ENCODE measurements at places on chromosomes 6 and 20.

GRCh38 chr20:41428285-41428684 is 61.7 kb upstream of the EMILIN3 start:
- DNase-seq, result no peak

GRCh38 chr6:10381133-10381829 is 33.6 kb downstream of the TFAP2A start:
- DNase-seq, result peak; percentile 8

GRCh38 chr20:63958471-63958870 is 2.3 kb upstream of the UCKL1 start:
- no peak for DNase-seq

DNA sequence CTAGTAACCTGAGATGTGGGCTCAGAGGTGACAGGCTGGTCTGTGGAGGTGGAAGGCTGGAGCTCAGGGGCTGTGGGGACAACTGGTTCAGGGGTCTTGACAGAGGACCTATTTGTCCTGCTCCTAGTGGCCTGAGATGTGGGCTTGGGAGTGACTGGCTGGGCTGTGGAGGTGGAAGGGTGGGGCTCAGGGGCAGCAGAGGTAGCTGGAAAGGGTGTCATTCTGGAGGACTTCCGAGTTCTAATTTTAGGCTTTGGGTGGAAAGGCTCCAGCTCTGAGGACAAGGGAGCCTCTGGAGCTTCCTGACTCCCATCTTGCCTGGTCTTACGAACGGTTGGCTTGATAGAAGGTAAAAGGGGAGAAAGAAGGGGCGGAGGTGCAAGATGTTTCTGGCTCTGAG is 11.5 kb downstream of the MDC1 start:
- no peak for DNase-seq

- no peak for DNase-seq
Measured at GRCh38 chr6:40011844-40012243, 77.6 kb upstream of the MOCS1 start.

GRCh38 chr20:24911461-24911860 is 37.6 kb upstream of the CST7 start:
- no peak for DNase-seq

DNA sequence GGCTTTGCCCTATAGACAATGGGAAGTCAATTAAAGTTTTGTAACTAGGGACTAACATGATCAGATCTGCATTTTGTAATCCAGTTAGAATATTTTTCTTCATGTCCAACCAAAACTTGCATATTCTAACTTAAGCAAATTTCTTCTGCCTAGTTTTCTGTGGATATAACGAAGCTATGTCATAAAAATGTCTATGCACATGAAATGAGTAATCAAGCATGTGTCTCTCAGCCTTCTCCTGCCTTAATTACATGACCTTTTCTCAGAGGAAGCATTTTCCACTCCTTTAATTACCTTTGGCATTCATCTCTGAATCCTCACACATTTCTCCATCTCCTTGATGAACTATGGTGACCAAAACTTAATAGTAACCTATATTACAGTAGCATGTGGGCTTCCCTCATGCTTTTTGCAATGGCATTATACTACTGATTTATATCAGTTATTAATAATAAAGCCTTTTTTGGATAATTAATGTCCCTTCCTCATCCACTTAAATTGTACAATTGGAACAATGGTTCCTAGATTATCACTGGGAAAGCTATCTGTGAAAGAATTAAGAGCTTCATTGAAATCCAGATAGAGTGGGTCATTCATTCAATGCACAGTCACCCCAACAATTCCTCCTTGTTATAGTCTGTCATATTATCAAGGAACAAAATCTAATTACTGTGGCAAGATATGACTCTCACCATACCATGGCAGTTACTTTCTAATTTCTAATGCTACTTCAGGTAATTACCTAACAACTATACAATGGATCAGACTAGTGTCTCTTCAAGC is 19.1 kb upstream of the FBXO9 start:
- DNase-seq, result no peak

Measured in NCI-H1092 treated with DMSO at 0.1 percent for 48 hours (cell line).